Endodermal cell (in vitro differentiated cells): ENCODE measurements at places on chromosomes 4 and X.

GRCh38 chrX:137562096-137562495 lies 3.8 kb upstream of the ZIC3 start:
- no peak for DNase-seq

GRCh38 chr4:172858731-172859230 lies 309.8 kb upstream of the GALNT7 start:
- DNase-seq: no peak

GRCh38 chr4:78654807-78655206 lies 103.2 kb downstream of the ANXA3 start:
- no peak for DNase-seq

DNA sequence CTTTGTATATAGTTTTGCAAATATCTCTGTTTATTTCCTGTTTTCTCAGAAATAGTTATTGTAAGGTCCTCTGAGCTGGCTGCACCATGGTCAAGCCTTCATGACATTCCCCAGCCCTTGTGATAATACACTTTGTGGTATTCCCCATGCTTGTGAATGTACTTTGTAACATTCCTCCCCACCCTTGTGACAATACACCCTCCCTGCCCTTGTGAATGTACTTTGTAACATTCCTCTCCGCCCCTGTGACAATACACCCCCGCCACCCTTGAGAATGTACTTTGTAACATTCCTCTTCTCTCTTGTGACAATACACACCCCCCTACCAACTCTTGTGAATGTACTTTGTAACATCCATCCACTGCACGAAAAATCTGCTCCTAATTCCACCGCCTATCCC lies 530.7 kb downstream of the CENPC start:
- peak; percentile 48 for DNase-seq

DNA sequence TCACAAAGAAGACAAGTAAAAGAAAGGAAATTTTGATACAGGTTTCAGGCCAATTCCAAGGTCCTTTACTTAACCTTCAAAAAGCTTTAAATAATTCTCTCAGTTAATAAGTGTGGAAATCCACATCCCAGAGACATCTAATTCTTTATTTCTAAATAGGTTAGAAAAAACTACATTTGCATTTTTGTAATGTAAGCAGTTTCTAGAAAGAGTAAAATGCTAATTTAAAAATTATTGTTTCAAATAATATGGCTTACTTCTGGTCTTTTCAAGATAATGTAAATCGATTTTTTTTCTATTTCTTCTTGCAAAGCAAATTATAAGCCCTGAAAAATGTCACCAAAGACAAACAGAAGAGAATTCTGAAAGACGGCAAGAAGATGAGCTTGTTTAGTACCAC lies 180.4 kb upstream of the HHIP start:
- no peak for DNase-seq

DNA sequence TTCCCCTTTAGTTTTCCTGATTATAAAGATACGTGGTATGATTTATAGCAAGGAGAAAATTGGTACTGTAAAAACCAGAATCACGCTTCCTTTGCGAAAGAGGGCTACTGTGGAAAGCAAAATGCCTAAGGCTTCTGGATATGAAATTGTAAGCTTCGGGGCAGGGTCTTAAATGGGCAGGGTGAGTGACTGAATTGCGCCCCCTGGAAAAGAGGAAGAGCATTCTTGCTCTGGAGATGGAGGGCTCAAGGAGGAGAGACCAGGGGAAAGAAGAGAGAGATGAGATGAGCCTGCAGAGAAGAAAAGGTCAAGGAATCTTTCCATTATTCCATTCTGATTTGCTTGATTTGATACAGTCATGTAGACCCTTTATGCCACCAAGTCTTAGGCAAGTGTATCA lies 13.1 kb upstream of the ETNPPL start:
- peak; percentile 53 for DNase-seq
